ENCODE measurements at places on chromosomes 12 and 14.
A peak's percentile ranks its signal among the peaks of the same experiment; 100 is the strongest.

DNA sequence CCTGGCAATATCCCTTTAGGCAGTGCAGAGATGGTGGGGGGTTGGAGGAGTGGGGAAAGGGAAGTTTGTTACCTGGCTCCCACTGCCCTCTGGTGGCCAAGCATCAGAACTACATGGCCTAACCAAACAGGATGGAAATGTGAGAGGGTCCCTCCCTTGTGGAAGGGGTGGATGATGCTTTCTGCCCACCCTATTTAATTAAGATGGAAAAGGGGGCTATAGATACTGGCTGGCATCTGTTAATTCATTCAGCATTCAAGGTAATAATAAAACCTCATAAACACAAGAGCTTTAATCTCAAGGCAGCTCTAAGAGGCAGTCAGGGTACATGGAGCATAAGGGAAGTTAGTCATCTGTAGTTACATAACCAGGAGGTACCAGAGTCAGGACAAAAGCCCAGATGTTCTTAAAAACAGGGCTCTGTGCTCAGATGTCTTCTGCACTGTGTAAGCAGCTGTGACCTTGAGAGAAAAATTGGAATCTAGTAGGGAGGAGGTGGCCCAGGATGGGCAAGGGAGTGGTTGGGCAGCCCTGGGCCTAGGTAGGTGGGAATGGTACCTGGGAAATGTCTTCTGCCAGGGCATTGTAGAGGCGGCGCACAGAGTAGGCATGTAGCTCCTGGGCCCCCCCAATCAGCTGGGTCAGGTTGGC, 4.6 kb downstream of the AP1G2 start:
- DNase-seq = peak; percentile 64

- no peak for DNase-seq
Measured at GRCh38 chr12:104569346-104570173, 112.8 kb downstream of the CHST11 start.

- DNase-seq = no peak
Measured at GRCh38 chr12:131026754-131027153, 73.0 kb downstream of the ADGRD1 start.

DNA sequence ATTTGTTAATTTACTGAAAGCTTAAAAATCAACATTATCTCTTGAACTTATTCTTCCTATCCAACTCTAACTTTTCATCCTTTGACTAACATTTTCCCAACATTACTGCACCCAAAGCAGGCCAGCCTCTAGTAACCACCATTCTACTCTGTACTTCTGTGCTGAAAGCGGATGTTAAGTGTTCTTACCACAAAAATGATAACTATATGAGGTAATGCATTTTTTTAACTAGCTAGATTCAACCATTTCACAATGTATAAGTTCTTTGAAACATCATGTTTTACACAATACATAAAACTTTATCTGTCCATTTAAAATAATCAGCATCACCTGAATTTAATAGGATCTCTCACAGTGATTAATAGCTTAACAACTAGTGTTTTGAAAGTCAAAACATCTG, 468.5 kb upstream of the MGAT4C start:
- DNase-seq = no peak

- no peak for DNase-seq
Measured at GRCh38 chr12:90970471-90970870, 15.5 kb upstream of the CCER1 start.

DNA sequence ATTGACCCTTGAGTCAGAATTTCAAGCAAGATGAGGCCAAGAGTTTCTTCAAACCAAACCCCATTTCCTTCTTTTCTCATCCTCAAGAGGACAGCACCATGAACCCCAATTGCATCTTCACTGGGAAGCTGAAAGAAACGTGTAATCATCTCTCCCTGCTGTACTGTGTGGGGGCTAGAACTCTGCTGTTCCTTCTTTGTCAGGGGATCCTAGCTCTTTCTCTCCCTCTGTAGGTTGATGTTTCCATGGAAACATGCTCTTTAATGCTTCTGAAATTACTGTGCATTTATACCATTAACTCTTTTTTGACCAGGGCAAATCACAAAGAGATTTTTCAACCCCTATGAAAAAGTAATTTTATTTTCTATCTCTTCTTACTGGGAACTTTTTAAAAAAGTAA, 295.1 kb downstream of the GRIN2B start:
- no peak for DNase-seq

GRCh38 chr14:64654246-64654900, 49.9 kb upstream of the PLEKHG3 start:
- DNase-seq = peak; percentile 6

DNA sequence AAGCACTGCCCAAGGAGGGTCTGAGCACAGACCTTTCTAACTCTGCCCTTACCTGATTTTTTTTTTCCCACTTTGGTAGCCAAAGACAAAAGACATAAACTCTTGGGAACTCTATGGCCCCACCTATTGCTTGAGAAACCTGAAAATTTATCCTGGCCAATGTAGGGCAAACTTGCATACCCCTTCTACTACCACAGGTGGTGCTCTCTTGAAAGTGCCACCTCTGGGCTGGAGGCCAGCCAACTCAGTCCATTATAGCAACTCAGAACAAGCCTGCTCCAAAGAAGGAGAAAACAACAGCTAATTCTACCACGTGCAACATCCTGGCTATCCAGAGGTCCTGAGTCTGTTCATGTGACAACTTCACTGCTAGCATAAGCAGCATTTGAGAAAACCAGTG, 55.7 kb upstream of the ABCD2 start:
- no peak for DNase-seq

DNA sequence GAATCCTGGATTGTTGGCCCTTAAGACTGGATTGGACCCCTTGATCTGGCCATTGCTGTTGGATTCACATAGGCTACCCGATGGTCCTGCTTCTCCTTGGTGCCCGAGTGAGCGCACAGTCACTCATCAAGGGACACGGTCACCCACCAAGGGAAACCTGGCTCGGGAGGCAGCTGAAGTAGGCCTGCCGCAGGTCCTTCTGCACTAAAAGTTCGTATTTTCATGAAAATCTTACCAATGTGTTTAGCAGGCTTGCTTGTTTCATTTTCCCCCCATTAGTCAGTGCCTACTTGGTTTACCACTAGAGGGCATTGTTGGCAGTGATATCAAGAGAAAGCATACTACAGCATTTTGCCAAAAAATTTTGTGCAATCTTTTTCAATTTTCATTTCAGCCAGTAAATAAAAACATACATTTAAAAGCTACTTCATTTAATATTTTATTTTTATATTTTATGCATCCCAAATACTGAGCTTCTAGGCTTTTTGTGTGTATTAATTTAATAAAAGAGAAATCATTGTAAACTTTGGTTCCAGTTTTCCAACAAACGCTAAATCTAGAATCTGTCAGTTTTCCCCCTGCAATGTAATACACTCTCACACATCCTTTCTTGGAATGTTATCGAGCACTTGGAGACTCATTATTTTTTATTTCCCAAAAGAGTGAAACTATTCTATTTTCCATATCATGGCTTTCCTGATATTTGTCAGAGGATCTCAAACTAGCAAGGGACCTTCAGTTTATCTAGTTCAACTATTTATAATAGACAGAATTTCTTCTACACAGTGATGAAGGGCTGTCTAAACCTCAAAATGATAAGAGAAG, 116.7 kb downstream of the LMNTD1 start:
- DNase-seq = peak; percentile 34

GRCh38 chr12:123550700-123551099, 17.2 kb upstream of the RILPL1 start:
- DNase-seq = no peak

GRCh38 chr14:89811954-89812575, 142.5 kb downstream of the EFCAB11 start:
- DNase-seq = no peak

- no peak for DNase-seq
Measured at GRCh38 chr12:106080791-106081170, 58.0 kb downstream of the NUAK1 start.

GRCh38 chr14:52701223-52701622, 5.8 kb upstream of the PSMC6 start:
- DNase-seq = no peak

DNA sequence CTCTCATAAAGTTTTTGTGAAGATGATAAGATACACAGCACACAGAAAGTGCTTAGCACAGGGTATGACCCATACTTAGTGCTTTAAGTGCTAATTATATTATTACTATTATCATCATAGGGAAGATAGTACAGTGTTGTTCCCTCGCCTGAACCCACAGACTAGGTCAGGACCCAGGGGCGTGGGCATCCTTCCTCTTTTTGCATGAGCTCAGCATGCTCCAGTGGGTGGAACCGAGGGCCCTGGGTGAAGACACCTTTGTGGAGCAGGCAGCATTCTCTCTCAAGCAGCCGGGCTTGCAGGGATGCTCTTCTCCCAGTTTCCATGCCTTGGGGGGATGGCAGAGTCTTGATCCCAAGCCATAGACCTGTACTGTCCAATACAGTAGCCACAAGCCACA, 34.8 kb downstream of the CRACR2A start:
- no peak for DNase-seq

- DNase-seq = no peak
Measured at GRCh38 chr14:56145181-56145769, 27.1 kb downstream of the PELI2 start.

DNA sequence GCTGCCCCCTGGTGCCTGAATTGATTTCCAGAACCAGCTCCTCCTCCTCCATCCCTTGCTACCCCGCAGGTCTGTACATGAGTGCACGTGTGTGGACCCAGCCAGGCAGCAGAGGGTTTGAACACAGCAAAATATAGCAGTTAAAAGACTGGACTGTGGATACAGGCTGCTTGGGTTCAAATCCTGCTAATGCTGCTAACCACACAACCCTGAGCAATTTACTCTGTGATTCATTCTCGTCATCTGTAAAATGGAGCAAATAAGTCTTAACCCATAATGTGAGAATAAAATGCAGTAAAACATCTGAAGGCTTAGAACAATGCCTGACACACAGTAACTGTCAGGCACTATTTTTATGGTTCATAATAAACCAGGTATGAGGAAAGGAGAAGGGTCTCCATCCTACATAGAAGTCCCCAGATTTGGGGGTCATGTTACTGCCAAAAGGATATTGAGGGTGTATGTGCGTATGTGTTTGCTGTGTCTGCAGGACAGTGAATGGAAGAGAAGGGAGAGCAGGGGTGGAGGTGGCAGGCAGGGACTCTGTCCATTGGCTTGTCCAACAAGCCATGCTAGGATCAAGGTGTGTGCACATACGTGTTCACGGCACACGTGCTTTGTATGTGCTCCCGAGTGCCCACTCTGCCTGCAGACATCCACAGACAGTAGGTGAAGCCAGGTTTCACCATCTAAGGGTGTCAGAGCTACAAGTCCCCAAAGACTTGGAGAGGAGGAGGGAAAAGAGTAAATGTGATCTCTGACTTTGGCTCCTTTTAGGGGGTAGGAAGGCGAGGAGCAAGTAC, 1.5 kb upstream of the STAT6 start:
- no peak for DNase-seq

DNA sequence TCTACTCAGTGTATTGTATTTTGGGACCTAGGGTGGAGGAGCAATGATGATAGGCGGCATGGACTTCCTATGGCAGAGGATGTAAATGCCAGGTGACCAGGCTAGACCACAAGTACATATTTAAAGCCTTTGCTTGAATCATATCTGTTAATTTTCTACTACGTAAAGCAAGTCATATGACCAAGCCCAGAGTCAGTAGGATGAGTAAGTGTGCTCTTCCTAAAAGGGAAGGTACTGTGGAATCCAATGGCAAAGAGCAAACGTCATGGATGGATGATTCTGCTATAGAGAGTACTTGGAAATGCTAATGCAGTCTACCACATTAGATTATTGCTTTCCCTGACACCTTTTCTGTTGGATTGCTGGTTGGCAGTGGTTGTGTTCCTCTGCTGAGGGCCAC, 16.8 kb downstream of the GPATCH2L start:
- DNase-seq = no peak

- DNase-seq = no peak
Measured at GRCh38 chr12:64598831-64599230, 11.5 kb upstream of the RASSF3 start.

GRCh38 chr14:33586806-33587205, 364.1 kb downstream of the EGLN3 start:
- no peak for DNase-seq

- no peak for DNase-seq
Measured at GRCh38 chr14:93150227-93151208, 34.2 kb downstream of the MOAP1 start.

DNA sequence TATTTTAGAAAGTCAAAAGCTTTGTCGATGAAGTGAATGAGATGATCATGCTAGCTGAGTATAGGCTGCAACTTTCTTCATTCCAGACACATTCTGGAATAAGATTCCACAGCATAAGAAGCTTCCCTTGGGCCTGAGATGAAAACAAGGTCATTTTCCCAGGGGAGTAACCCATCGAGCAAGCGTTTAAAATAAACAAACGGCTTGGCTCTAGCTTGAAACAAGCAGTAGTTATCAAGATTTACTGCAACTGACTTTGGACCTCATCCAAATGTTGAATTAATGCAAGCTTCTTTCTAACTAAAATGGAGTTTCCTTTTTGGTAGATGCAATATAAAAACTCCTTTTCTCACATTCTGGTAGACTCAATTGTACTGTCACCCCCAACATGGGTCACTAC, 23.0 kb downstream of the KCNJ8 start:
- DNase-seq = no peak

DNA sequence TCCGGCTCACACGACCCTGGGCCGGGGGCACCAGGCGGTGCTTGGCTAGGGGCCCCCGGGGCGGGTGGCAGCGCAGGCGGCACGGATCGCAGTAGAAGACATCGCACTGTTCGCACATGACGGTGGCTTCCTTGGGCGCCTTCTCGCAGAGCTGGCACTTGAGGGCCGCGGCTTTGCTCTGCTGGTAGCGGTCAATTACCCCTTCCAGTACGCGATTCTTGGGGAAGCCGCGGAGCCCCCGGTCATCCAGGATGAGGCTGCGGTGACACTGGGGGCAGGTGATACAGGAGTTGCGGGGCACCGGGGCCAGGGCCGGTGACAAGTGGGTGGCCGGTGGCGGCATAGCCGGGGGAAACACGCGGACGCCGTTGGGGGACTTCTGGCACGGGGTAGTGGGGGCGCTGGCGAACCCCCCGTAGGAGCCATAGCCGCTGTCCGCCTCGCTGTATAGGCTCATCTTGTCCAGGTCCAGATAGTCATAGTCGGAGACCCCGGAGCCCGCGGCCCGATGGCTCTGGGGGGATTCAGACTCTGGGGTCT, 553 bp downstream of the TRIM9 start:
- peak; percentile 25 for DNase-seq

- no peak for DNase-seq
Measured at GRCh38 chr14:23641180-23641914, 5.2 kb downstream of the DHRS2 start.

Measured in right hindlimb (tissue), 1 donor.